ENCODE measurements at places on chromosomes 7 and 10.

DNA sequence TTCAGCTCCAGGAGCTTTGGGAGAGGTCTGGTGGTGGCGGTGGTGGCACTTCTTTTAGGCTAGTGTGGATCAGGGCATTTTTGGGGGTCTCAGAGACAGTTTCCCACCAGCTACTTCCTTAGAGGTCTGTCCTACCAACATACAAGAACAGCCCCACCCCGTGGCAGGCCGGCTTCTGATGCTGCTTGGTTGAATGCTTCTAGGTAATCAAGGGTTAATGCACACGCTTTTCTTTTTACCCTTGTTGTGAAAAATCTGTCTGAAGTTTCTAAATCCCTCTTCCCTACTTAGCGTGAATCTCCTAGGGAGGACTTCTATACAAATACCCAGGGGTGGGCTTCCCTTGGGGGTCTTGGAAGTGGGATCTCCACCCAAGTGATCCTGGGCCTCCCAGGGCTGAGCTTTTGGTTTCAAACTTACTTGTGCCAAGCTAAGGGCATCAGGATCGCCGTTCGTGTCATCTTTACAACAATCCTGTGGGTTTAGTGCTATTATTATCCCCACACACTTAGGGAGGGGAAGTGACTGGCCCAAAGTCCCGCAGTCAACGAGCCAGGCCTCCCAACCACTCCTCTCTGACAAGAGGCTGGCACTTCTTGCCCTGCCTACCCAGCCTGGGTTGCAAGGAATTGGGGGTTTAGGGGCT lies 1.7 kb downstream of the SH2B2 start:
- no peak for DNase-seq

GRCh38 chr7:80954191-80954590 lies 35.3 kb upstream of the SEMA3C start:
- no peak for DNase-seq

DNA sequence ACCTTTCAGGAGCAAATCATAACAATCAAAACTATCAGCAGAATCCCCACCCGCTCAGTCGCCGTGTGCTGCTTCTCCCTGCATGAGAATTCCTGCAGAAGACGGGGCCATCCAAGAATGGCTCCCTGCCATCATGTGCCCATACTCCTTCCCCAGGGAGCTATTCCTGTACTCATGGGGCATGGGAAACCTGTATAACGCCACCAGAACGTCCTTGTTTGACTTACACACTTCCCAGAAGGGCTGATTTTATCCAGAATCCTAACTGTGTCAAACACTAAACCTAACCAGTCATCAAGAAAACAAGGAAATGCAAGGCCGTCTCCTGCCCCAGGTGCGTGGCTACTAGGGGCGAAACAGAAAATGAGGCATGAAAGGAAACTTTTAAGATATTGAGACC lies 16.0 kb downstream of the DIP2C start:
- no peak for DNase-seq

- DNase-seq = peak; percentile 40
Observed at GRCh38 chr10:86899670-86900276, 57.6 kb downstream of the MMRN2 start.

DNA sequence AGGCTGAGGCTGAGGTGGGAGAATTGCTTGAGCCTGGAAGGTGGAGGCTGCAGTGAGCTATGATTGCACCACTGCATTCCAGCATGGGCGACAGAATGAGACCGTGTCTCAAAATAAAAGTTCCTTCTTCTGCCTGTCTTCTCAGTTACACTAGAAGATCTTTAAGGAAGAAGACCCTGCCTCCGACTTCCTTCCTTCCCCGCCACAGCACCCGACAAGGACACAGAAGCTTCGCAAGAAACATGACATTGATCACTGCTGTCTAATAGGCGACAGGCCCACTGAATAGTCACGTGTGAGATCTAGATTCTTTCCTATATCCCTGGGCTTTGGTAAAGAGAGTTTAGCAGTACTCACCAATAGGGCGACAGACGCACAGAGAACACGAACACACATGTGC lies 118.2 kb downstream of the PRPF18 start:
- no peak for DNase-seq

- no peak for DNase-seq
Observed at GRCh38 chr10:125768219-125768855, 7.3 kb downstream of the MMP21 start.

- no peak for DNase-seq
Observed at GRCh38 chr10:50506861-50507573, 116.7 kb downstream of the SGMS1 start.

DNA sequence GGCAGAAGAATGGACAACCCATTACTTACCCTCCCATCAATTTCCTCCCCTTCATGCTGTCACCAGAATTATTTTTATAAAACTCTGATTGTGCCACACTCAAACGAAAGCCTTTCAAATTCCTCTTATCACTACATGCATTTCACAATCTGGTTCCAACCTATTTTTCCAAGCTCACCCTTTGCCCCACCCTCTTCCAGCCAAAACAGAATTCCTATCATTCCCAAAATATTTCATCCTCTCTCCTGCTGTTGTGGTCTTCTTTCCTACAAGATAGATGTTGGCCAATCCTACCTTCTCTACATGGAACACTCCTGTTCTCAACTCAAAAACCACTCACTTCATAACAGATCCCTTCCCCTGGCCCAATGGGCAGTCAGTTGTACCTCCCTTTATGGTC lies 111.5 kb downstream of the ELAPOR2 start:
- no peak for DNase-seq

- no peak for DNase-seq
Observed at GRCh38 chr7:2405601-2406345, 2.4 kb downstream of the CHST12 start.

GRCh38 chr7:3787717-3788264 lies 486.7 kb downstream of the SDK1 start:
- no peak for DNase-seq

GRCh38 chr10:60629332-60629731 lies 148.9 kb upstream of the CDK1 start:
- no peak for DNase-seq

GRCh38 chr7:131188367-131189339 lies 139.0 kb upstream of the MKLN1 start:
- peak; percentile 98 for DNase-seq

GRCh38 chr10:132677473-132678227 lies 108.3 kb downstream of the NKX6-2 start:
- no peak for DNase-seq

DNA sequence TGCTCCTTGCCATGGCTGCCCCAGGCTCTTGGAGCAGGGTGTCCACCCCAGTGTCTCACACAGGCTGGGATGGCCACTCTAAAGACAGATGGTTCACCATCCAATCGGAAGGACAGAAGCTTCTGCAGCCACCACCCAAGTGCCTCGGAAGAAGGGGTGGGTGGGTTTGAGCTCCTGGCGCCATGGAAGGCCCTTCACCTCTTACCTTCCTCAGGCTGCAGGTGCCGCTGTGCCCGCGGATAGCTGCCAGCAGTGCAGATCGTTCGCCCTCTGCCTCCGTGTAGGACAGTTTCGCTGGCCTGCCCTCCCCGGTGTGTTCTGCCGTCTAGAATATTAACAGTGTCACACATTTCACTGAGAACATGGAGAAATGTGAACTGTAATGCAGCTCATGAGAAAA lies 243.6 kb upstream of the GRB10 start:
- no peak for DNase-seq

DNA sequence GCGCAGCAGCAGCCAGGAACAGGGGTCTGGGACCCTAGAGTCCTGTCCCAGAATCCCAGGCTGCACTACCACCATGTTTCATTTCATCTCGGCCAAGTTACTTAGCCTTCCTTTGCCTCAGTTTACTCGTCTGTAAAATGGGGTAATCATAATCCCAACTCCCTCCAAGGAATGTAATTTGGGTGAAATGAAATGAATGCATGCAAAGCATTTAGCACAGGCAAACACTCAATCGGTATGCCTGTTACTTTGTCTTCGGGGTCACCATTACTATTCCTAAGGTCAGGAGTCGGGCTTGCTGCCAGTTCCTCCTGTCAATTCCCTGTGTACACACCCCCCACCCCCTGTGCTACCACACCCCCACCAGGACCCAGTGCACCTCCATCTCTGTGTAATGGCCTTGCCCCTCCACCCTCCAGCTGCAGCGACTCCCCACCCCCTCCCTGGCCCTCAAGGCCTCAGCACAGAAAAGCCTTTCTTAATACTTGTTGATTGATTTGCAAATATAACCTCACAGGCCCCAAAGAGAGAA lies 1.7 kb downstream of the TNS3 start:
- DNase-seq = no peak

- no peak for DNase-seq
Observed at GRCh38 chr10:57260175-57260574, 899.1 kb upstream of the ZWINT start.

GRCh38 chr7:31478721-31479120 lies 35.2 kb upstream of the ITPRID1 start:
- no peak for DNase-seq

DNA sequence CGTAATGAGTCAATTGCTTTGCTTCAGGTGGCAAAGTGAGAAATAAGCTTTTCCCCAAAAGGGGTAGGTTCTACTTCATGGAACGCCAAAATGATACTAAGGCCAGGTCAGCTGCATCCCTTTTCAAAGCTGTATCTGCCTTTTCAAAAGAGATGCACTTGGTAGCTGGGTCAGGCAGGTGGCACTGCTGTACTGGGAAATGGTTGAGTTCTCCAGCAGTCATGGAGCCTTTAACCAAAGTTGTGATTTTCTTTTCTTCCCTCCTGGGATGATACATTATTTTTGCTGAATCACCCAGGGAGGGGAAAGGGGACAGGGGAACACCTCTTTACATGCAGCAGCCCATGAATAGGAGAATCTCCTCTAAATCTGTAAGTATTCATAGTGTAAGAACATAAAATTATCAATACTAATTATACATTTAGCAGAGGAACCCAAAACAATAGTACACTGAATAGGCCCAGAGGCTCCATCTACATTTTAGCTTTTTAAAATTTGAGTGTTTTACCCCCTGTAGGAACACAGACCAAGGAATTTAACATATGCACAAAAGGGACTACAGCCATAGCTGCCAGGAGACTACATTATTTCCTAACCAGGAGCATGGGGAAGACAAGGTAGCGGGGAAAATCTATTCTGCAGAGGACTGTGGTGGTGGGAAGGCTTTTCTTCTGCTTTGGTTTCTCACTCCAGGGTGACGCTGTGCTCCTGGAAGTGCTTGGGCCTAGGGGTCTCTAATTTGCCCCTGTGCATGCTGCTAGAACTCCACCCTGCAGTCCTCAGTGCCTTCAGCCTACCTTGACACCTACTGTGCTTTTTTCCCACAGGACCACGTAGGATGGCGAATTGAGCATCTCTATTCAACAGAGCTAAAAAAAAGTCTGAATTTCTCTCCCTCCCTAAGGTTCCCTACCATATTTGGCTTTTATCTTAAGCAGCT lies 6.4 kb upstream of the GPR22 start:
- peak; percentile 51 for DNase-seq

DNA sequence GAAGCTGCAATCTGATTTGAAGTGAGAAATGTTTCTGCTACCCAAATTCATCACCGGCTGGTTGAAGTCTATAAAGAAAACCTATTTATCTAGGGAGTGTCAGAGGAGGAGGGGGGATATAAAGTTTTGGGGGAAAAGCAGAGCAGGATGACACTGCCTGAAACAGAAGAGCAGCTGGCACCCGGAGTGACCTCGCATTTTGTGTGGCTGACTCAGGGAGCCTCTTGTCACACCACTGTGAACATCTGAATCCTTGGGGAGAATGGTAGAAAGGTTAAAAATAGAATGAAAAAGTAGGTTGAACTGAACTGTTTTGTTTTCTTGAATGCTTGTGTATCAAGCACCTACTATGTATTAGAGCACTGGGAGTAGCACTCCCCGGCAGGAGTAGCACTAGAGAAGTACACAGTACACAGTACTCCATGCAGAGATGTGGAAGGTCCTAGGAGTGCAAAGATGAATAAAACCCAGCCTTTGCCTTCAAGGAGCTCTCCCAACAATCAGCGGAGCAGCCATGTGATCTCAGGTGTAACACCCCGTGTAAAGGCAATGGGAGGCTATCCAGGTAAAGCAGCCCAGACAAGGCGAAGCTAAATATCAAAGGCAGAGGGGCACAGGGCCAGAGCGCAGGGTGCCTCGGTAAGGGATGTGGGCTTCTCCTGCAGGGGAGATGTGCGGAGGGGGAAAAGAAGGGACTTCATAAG lies 13.5 kb downstream of the CRTAC1 start:
- DNase-seq = no peak

- no peak for DNase-seq
Observed at GRCh38 chr10:46306516-46307184, 19.9 kb downstream of the ANTXRL start.

- no peak for DNase-seq
Observed at GRCh38 chr7:18834577-18834976, 282.9 kb downstream of the TWIST1 start.

- no peak for DNase-seq
Observed at GRCh38 chr10:90939116-90939515, 18.2 kb upstream of the ANKRD1 start.

- DNase-seq = no peak
Observed at GRCh38 chr7:113000316-113001020, 86.2 kb downstream of the GPR85 start.

GRCh38 chr10:62582804-62583208 lies 208.6 kb downstream of the ZNF365 start:
- DNase-seq = peak; percentile 96

GRCh38 chr10:80734589-80734988 lies 196.9 kb downstream of the SH2D4B start:
- DNase-seq = no peak
